ENCODE measurements at places on chromosomes 11 and 22.

- no peak for DNase-seq
Measured at GRCh38 chr11:93493252-93493897, 49.8 kb downstream of the SMCO4 start.

GRCh38 chr11:128862908-128863660 lies 4.0 kb downstream of the KCNJ1 start:
- no peak for DNase-seq

DNA sequence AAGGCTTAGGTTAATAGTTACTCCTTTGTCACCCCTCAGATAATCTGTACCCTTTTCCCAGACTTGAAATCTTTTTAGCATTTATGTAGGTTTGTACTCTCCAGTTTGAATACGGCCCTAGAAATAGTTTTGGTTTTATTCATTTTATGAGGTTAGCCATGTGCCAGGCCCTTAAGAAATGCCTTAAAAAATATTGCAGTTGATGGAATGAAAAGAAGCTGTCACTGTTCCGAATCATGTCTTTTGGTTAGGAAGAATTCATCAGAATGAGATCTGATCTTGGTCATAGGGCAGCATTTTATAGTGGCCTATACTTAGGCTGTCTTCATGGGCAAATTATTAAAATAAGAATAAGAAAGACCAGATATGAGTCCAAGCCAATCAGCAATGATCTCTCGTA lies 14.8 kb upstream of the PRSS23 start:
- no peak for DNase-seq

DNA sequence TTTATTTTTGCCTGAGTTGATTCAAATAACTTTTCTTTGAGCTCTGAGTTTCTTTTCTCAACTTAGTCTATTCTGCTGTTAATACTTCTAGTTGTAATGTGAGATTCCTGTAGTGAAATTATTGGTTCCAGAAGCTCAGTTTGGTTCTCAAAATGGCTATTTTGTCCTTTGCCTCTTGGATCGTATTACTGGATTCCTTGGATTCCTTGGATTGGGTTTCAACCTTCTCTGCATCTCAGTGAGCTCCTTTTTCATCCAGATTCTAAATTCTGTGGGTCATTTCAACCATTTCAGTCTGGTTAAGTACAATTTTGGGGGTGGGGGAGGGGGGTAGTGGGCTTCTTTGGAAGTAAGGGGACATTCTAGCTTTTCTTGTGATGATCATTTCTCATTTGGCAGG lies 341.1 kb upstream of the CNTN5 start:
- DNase-seq = no peak

DNA sequence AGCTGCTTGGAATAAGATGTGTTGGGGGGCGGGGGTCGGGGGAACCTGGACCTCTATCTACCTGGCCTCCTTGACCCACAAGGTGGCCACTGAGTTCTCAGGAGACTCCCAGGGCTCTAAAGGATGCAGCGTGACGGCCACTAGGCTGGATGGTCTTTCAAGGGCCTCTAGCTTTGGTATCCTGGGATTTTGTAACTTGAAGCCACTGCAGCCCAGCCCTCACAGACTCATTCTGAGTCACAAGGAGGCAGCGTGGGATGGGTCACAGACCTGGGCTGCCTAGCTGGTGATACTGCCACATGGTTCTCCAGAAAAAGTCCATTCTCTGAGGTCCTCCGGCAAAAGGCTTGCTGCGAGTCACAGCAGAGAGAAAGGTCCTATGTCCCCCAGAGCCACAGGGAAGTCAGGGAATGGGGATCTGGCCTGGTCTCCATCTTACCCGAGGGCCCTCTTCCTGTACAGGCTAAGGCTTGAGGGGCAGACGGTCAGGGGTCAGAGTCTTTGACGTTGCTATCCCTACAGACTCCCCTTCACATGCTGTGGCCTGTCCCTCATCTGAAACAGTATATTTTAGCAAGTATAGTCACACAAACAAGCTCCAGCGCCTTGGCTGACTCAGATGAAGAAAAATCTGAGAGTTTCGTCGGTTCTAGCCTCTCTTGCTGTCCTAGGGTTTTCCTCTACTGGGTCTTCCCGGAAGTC lies 52.4 kb downstream of the KCNC1 start:
- DNase-seq = no peak

- DNase-seq = no peak
Measured at GRCh38 chr11:65266210-65266609, 4.4 kb downstream of the POLA2 start.

DNA sequence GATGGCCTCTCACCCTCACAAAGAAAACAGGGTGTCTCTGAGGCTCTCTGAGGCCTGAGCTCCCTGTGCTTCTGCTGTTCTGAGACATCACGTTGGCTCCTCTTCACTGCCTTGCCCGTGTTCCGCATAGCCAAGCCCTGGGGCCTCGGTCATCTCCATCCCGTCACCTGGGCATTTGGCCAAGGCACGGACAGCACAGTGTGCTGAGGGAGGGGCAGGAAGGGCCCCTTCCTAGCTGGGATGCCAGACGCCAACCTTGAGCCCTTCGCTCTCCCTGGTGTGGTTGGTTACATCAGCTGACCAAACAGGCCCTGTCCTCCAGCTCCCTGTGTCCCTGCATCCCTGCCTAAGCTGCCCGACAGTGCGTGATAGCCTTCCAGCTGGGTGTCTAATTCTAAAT lies 25.9 kb downstream of the MOV10L1 start:
- no peak for DNase-seq

GRCh38 chr22:43946384-43946667 lies 8.9 kb upstream of the SAMM50 start:
- no peak for DNase-seq
